Panc1 (cell line): ENCODE measurements at places on chromosomes 4 and X.

GRCh38 chrX:109186939-109187338, 294.9 kb downstream of the GUCY2F start:
- no peak for DNase-seq

GRCh38 chrX:10615931-10616774, 4.2 kb downstream of the MID1 start:
- DNase-seq = no peak

DNA sequence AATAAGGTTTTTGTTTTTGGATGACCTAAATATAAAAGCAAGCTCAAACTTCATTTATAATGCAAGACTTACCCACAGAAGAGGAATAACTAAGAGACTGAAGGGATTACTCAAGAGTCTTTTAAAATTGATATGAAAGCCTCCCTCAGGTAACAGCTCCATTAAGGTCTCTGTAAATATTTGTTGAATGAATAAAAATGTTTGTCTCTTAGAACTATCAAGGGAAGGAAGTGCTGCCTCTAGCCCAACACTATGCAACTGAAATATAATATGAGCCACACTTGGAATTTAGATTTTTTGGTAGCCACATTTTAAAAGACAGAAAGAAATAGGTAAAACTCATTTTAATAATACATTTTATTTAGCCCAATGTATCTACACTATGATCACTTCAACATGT, 127.8 kb downstream of the SH3RF1 start:
- no peak for DNase-seq

DNA sequence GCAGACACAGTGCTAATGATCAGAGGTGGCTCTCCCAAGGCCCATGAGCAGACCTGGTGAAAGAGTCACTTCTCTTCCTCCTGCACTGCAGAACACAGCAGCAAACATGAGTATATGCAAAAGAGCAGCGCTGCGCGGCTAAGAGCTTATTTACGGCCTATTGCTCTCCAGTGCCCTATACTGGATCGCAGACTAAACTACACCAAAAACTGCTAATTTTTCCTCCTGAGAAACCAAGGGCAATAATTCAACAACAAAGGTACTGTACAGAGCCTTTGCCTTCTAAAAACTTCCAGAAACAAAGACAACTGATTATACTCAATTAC, 702.5 kb downstream of the ARAP2 start:
- DNase-seq = no peak
